ENCODE measurements at places on chromosomes 6 and 20.

GRCh38 chr6:1113916-1114540 is 197.9 kb upstream of the FOXQ1 start:
- DNase-seq = no peak

DNA sequence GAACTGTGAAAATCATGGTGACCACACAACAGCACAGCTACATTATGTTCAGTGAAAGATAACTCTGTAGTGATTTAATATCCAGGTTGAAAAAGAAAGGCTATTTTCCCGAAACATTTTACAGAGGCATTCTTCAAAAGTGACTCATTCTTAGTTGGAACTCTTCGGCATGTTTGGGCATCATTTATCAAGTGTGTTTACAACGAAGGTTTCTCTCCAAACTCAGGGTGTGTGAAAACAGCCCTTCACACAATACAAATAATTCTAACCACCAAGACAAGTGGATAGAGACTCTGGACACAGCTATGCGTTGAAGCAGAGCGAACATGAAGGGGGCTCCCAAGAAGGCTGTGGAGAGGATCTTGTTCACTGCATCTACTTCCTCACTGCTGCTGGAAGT is 57.6 kb downstream of the CBLN4 start:
- DNase-seq = no peak

DNA sequence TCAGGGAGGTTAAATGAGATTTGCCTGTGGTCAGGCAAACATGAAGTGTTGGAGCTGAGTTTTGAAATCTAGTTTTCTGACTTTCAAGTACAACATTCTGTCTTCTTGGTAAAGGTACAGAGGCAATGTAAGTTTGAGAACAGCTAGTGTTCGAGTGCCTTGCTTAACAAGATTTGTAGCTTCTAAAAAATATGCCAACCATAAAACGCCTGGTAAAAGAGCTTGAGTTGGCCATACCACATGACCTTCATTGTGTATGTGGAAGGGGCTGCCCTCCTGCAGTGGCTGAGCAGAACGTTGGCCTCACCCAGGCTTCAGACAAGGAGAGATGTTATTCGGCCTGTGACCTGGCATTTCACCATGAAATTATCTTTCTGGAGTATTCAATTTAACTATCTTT is 86.5 kb downstream of the MAP7 start:
- no peak for DNase-seq

DNA sequence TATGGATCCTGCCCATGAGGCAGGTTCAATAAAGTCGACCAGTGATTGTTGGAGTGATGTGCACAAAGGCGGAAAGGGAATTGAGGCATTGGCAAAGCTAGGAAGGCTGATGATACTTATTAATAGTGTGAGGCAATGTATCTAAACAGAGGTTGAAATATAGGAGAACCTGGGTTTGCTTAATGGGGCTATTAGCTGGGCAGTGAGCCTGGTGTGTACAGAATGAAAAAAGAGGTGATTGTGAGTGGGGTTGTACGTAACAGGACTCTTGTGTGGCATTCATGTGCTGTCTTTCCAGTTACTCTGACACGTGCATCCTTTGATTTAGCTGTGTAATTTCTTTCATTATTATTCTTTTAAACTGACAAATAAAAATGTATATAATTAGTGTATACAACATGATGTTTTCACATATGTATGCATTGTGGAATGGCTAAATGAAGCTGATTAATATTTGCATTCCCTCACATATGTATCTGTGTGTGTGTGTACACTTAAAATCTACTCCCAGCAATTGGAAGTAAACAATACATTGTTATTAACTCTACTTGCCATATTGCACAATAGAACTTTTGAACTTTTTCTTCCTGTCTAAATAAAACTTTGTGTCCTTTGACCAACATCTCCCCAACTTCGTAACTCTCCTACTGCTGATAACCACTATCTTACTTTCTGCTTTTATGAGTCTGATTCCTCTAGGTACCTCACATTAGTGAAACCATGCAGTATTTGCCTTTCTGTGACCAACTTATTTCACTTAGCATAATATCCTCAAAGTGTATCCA is 220.5 kb upstream of the SLC35B3 start:
- no peak for DNase-seq

GRCh38 chr20:20463933-20464374 is 96.0 kb downstream of the INSM1 start:
- DNase-seq = no peak

DNA sequence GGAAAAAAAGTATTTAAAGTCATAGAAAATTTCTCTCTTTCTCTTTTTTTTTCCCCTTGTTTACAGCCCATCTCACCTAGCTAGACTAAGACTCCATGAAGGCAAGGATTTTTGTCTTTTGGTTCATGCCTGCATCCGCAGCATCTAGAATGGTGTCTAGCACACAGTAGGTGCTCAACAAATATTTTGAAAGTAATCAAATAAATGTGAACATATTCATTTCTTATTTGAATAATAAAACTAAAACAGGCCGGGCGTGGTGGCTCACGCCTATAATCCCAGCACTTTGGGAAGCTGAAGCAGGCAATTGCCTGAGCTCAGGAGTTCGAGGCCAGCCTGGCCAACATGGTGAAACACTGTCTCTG is 4.7 kb upstream of the ZNF341 start:
- DNase-seq = no peak

DNA sequence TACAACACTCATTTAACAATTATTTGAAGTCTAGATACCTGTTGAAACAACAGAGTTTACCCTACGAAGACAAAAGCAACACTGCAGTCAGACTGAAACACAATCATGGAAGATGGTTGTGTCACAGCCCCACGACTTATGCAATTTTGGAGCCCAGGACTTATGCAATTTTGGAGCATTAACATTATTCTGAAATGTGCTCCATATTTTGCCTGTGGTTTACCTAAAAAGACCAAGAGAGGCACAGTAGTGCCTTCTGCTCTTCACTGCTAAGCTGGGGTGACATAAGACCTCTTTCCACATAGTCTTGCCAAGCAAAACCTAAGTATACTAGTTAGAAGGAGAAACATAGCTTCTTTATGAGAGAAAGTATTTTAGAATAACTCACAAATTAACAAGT is 216.5 kb downstream of the PTPRK start:
- no peak for DNase-seq

- no peak for DNase-seq
Measured at GRCh38 chr6:134020071-134020470, 32.4 kb downstream of the SLC2A12 start.

DNA sequence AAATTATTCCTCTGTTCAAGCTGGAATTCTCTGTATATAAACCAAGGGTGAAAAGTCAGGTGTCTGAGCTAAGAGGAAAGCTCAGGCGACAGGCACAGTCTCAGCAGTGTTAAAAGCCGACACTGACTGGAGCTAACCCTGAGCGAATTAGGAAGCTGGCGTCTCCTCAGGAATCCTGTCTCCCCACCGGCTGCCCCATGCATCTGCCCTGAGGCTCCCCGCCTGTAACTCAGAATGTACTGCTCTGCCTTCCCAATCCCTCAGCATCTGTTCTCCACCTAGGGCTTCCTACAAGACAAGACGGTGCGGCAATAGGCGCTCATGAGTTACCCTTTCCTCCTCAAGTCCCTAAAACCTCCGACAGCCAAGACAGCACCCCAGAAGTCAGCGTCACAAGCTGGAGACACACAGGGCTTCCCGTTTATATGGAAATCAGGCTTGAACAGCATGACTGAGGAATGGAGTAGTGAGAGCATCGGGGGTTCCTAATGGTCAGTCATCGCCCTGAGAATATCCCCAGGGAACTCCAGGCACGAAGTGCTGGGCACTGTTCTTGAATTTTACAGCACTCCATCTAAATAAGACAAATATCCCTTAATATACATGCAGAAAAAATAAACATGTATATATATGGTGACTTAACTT is 33.5 kb downstream of the WDR27 start:
- no peak for DNase-seq

- DNase-seq = no peak
Measured at GRCh38 chr20:17653835-17654648, 28.0 kb downstream of the RRBP1 start.

GRCh38 chr6:130848945-130849344 is 21.7 kb downstream of the SMLR1 start:
- no peak for DNase-seq

GRCh38 chr6:123829302-123829953 is 25.8 kb downstream of the NKAIN2 start:
- DNase-seq = no peak

DNA sequence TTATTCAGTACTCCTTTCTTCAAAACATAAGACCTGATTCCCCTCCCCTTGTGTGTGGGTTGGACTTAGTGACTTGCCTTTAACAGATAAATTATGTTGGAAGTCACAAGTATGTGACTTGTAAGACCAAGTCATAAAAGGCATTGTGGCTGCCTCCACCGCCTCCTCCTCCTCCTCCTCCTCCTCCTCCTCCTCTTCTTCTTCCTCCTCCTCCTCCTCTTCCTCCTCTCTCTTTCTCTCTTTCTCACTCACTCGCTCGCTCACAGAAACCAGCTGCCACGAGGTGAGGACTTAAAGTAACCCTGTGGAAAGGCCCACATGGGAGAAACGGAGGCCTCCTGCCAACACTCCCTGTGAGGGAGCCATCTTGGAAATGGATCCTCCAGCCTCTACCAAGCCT is 64.0 kb downstream of the NCR2 start:
- DNase-seq = no peak

GRCh38 chr6:88047510-88048150 is at the start of gene SPACA1:
Gene SPACA1 (plus strand): TSS chr6:88047841. CDS start chr6:88047906, 65 bp downstream.
- DNase-seq = no peak

GRCh38 chr6:117870486-117871242 is 36.4 kb upstream of the SLC35F1 start:
- no peak for DNase-seq

GRCh38 chr6:38034274-38034914 is 214.9 kb downstream of the ZFAND3 start:
- no peak for DNase-seq

DNA sequence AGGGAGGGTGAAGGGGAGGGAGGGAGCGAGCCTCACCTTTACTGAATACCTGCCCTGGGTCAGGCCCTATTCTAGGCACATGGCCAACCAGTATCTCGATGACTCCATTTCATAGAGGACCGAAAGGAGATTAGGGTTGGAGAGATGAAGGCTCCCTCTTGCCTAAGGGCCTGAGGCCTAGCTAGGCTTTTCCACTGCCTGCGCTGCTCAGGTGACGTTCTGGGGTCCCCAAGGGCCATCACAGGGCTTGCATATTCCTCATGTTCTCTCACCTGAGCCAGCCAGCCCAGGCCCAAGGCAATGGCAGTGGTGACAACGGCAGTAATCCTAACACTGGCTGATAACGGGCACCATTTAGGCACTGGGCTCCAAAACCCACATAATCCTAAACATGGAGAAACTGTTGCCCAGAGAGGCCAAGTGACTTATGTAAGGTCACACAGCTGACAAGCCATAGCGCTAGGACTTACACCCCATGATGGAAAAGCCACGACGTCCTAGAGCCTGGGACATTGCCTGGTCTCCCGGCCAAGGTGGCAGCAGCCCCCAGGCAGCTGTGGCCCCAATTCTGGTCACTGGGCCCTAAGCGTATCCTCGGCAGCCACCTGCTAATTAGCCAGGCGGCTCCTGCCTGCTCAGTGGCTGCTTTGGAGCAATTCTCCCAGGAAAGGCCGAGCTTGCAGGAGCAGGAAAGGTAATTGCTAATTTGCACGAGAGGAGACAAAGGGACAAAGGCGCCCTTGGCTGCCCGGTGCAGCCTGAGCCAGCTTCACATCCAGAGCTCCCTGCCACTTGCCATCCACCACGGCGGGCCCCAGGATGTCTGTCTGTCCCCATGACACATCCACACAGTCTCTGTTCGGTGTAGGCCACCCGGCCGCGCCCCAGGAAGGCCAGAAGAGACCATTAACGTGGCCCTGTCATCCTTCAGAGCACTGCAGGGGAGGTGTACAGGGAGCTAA is 21.5 kb downstream of the NOL4L start:
- DNase-seq = no peak

DNA sequence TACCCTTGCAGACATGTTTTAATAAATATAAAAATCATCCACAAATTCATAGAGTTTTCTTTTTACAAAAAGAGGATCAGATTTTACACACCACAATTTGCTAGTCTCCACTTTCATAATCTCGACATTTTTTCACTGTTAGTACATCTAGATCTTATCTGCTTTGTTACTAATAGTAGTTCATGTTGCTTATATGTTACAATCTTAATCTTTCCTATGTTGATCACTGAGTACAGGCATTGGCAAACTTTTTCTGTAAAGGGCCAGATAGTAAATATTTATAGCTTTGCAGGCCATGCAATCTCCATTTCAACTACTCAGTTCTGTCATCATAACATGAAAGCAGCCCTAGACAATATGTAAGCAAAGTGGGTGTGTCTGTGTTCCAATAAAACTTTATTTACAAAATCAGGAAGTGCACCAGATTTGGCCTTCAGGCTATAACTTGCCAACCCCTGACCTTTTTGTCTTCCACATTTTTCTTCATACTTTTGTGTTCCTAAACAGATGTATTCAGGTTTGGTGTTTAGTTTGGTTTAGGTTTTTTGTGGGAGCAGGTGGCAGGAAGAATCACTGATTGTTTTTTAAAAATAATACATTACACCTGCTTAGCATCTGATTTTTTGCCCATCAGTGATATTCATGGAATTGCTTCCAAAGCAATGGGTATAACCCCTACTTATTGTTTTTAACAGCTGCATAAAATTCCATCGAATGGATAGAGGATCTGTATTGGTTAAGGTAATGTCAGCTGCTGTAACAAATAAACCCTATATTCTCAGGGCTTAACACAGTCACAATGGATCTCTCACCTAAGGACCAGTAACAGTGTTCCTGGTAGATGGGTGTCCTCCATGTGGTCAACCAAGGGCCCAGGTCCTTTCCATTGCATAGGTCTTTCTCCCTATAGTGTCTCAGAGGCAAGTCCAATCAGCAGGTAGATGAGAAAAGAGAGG is 61.2 kb downstream of the EYA2 start:
- no peak for DNase-seq

- no peak for DNase-seq
Measured at GRCh38 chr6:21158873-21159272, 434.7 kb upstream of the SOX4 start.

- DNase-seq = no peak
Measured at GRCh38 chr6:96624957-96625356, 62.0 kb downstream of the FHL5 start.
